ENCODE measurements at places on chromosomes 3 and 15.

GRCh38 chr3:52025453-52025852 is 29.8 kb upstream of the RPL29 start:
- DNase-seq, result no peak

- DNase-seq, result no peak
Measured at GRCh38 chr15:39365873-39366272, 215.0 kb upstream of the THBS1 start.

GRCh38 chr3:46997453-46998091 is 18.1 kb downstream of the NBEAL2 start:
- DNase-seq, result no peak

- DNase-seq, result no peak
Measured at GRCh38 chr3:170959457-170959856, 51.0 kb upstream of the EIF5A2 start.

GRCh38 chr3:150830745-150831144 is 67.8 kb upstream of the SIAH2 start:
- DNase-seq, result no peak

DNA sequence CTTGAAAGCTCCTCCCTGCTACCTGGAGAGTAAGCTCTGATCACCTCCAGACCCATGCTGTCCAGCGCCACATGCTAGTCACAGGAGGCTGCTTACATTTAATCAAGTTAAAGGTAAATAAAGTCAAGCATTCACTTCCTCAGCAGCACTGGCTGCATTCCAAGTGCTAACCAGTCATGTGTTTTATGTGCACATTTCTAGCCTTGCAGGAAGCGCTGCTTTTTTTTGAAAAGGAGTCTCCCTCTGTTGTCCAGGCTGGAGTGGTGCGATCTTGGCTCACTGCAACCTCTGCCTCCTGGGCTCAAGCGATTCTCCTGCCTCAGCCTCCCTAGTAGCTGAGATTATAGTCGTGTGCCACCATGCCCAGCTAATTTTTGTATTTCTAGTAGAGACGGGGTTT is 279.2 kb downstream of the GABRG3 start:
- DNase-seq, result no peak

- no peak for DNase-seq
Measured at GRCh38 chr3:66602237-66602636, 101.4 kb upstream of the LRIG1 start.

DNA sequence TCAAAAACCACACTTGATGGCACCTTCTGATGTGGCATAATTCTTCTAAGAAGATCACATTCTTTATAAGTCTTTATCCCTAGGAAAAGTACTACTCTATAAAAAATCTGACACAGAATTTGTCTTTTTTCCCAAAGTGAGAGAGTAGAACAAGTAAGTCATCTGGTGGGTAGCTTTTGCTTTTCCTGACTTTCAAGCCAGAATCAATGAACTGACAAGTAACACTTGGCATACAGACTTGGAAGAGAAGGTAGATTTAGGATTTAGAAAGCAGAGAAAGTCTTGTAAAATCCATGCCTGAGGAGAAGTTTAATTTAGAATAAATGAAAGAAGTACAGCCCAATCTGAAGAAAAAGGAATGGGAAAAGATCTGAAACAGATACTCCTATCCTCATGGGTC is 66.6 kb upstream of the TUSC7 start:
- no peak for DNase-seq

DNA sequence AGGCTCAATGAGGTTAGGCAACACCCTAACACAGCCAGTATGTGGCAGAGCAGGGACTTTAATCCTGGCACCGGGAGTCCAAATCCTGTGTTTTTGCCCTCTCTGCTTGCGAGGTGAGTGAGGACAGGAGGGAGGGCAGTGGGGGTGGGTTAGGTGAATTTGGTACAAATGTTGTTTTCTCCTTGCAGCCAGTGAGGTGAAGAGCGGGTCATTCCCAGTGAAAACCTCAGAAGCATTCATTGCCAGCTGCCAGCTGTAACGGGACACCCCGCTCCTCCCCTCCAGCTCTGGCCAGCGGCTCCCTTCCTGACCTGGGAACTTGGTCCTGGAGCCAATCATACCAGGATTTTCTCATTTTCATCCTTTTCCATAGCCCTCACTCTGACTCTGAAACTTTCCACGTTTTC is 45.7 kb upstream of the RAB6B start:
- no peak for DNase-seq

DNA sequence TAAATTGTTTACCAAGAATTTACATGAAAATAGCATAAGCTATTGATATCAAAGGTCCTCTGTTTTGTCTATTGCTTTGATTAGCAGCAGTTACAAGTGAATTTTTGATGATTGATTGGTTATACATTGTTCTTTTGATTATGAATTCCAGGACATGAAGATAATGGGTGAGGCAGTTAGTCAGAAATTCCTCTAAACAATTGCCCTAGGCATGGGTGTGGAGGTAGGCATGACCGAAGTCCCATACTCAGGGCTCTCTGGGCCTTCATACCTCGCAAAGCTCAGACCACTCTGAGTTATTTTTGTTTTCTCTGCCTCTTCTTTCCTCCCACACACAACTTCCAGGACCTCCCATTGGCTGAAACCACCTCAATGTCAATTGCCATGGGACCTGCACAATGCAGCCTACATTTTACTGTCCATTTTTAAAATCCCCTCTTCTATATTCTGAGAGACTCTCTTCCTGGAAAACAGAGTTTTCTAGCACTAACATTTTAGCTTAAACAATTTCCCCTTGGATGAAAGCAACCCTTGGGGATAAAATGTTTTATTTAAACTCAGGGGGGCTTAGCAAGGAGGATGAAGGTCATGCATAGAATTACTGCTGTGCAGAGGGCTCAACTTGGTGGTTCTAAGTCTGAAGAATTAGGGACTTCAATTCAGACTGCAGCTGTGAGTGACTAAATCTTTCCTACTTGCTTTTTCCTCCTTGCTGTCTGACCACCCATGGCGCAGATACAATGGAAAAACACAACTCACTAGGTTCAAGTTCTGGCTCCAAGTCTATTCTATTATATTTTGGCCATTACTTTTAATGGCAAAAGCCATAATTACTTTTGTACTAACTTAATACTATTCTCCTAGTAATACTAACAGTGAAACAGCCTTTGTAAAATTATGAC is 594.8 kb downstream of the NTRK3 start:
- no peak for DNase-seq

GRCh38 chr15:36797128-36797527 is 217.7 kb downstream of the CDIN1 start:
- DNase-seq, result no peak

GRCh38 chr3:41488501-41488900 is 289.2 kb downstream of the CTNNB1 start:
- DNase-seq, result no peak

DNA sequence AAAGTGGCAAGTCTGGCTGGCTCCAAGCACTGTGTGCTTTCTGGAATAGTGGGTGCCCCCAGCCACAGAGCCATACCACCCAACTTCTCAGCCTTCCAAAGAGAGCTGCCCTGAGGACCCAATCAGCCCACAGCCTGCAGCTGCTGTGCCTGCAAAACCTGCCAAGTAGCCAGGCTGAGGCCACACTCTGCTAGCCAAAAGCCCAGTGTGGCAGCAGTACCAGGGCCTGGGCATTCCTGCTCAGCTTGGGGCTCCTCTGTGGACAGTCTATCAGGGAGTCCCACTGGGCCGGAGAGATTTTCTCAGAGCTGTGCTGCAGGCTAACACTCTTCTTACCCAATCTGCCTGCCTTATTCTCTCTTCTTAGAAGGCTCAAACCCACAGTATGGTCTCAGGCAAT is 136.5 kb downstream of the TPRA1 start:
- DNase-seq, result no peak

- no peak for DNase-seq
Measured at GRCh38 chr3:65814845-65815578, 223.7 kb downstream of the MAGI1 start.

GRCh38 chr3:108004647-108005046 is 86.2 kb downstream of the CD47 start:
- DNase-seq, result no peak

GRCh38 chr3:175226444-175226843 is 367.3 kb downstream of the NAALADL2 start:
- no peak for DNase-seq

- DNase-seq, result no peak
Measured at GRCh38 chr15:28861031-28861534, 12.6 kb upstream of the GOLGA6L7 start.

- DNase-seq, result no peak
Measured at GRCh38 chr15:51846463-51847230, 17.2 kb downstream of the TMOD3 start.

DNA sequence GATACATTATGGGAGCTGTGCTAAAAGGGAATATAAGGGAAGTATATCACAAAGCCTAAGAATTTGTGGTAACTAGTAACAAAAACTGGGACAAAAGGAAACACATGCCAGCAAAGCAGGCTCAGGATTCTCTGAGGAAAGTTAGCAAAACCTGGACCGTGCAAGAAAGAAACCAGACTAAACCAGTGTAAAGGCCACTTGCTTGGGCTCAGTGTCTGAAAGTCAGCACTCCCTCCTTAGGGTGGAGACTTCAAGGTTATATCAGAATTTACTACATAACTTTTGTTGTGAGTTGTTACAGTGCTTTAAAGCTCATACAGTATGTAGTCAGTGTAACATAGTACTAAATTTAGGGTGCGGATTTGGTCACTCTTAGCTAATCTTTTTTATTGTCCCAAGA is 269.9 kb upstream of the GADL1 start:
- no peak for DNase-seq

DNA sequence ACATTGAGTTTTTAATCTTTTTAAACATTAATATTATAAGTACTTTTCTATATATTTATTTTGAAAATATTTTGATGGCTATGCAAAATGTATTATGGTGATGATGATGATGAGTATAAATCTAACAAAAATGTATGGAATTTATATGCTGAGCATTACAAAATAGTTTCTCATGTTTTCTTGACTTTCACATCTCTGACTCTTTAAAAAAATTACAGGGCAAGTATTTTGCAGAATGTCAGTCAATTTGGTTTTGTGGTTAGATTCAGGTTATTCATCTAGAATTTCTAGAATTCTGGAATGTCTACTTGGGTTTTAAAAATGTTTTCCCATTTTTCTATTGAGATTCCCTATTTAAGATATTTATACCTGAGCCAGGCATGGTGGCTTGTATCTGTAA is 41.7 kb upstream of the ANP32A start:
- no peak for DNase-seq

GRCh38 chr15:39814489-39814888 is 31.8 kb upstream of the FSIP1 start:
- DNase-seq, result no peak

- DNase-seq, result no peak
Measured at GRCh38 chr3:197592361-197593045, 36.7 kb upstream of the BDH1 start.

- DNase-seq, result no peak
Measured at GRCh38 chr15:95799286-95800200, 531.0 kb upstream of the NR2F2 start.

GRCh38 chr3:114496021-114496434 is 202.2 kb downstream of the TIGIT start:
- no peak for DNase-seq

DNA sequence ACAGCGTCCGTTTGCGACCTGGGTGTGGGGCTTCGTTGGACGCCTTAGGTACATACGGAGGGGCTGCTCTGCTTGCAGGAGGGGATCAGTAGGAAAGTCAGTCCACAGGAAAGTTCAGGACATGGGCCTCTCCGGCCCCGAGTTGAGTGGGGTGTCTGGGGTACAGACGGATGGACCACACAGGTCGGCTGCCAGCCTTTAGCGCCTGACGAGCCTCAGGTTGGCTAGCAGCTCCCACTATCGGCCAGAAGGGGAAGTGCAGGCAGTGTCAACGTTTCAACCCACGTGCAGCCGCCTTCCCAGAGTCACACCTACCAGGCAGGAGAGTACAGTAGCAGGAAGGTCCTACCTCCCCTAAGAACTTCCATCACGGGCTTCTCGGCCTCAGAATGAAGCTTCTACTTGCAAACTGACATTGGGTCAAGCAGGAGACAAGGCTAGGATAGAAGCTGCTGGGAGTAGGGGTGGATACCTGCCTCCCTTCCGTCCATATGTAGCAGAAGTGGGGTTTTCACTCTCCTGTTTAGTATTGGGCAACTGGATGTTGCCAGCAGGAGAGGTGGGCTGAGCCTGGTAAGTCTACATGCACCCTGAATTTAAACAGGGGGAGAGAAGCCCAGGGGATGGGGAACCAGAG is 1.8 kb upstream of the SCN5A start:
- DNase-seq, result peak; percentile 24

DNA sequence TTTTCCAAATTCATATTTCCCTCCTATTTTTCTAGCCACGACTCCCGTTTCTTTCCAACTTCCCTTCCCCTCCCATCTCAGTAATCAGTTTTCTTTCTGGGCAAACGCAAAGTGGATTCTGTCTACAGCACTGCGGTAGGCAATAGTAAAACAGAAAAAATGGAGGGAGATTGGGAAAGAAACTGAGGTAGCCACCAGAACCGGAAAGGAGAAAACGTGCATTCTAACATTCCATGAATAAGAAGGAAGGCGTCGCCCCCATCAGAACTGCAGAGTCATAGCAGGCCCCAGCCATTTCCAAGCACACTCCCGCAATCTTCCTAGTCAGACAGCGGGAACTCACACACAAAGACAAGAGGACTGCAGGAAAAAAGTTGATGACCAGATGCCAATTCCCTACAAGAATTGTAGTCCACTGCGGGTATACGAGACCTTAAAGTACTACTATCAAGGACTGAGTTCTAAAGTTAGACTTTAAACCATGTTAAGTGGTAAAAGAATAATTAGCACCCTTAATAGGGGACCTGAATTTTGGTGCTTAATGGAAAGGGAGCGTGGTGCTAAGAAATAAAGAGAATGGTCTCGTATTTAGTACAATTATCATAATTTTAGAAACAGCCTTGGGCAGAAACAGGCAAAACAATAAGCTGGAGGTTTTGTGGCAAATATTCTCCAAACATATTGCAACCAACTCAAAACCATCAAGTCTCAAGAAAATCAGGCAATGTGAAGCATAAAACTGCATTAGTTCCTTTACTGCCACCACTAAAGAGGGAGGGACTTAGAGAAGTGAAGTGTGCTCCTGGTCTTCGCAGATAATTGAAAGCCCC is 1.4 kb downstream of the PFN2 start:
- no peak for DNase-seq

DNA sequence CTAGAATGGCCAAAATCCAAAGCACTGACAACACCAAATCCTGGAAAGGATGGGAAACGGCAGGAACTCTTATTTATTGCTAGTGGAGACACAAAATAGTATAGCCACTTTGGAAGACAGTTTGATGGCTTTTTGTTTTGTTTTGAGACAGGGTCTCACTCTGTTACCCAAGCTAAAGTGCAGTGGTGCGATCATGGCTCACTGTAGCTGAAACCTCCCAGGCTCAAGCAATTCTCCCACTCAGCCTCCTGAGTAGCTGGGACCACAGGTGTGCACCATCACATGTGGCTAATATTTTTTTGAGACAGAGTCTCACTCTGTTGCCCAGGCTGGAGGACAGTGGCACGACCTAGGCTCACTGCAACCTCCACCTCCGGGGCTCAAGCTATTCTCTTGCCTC is 27.3 kb upstream of the GPR160 start:
- DNase-seq, result no peak

GRCh38 chr15:44082558-44083157 is 112.4 kb downstream of the FRMD5 start:
- DNase-seq, result no peak

Data from activated CD4-positive, CD25-positive, alpha-beta regulatory T cell (primary cell).